ENCODE measurements at places on chromosomes 2 and 18.

GRCh38 chr2:240817496-240818292 lies 2.3 kb downstream of the KIF1A start:
- DNase-seq: no peak

DNA sequence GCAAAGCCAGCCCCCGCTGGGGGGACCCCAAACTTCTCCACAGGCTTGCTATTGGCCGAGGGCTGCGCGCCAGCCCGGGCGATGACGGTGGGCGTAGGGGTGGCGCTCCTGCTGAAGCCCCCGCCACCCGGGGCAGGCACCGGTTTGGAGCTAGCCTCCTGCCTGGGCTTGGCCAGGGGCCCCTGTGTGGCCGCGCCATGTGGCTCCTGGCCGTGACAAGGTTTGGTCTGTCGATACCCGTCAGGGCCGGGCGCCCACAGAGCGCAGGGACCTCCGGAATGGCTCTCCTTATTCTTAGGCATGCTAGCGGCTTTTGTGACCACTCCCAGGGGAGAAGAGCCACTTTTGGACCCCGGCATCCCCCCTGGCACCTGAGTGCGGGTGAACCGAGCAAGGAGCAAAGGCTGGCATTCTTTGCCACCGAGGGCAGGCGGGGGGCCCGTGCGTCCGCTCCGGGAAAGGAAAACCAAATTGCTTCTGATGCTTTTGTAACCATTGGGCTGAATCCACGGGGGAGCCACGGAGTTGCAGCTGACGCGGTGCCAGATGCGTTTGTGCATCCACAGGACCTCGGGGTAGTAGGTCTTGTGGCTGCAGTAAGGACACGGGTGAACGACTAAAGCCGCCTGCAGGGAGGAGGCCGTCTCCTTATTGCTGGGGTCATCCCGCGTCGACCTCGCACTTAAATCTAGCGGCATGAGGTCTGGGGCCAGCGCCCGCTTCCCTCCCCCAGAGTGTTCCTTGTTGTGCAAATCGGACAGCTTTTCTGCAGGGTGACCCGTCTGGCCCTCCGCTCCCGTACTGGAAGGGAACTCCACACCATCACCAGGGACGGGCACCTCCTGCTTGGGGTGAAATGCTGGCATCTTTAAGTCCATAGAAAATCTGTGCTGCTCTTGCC lies 115.6 kb downstream of the ZNF516 start:
- no peak for DNase-seq

- DNase-seq: no peak
Observed at GRCh38 chr2:8750221-8750620, 68.4 kb downstream of the ID2 start.

DNA sequence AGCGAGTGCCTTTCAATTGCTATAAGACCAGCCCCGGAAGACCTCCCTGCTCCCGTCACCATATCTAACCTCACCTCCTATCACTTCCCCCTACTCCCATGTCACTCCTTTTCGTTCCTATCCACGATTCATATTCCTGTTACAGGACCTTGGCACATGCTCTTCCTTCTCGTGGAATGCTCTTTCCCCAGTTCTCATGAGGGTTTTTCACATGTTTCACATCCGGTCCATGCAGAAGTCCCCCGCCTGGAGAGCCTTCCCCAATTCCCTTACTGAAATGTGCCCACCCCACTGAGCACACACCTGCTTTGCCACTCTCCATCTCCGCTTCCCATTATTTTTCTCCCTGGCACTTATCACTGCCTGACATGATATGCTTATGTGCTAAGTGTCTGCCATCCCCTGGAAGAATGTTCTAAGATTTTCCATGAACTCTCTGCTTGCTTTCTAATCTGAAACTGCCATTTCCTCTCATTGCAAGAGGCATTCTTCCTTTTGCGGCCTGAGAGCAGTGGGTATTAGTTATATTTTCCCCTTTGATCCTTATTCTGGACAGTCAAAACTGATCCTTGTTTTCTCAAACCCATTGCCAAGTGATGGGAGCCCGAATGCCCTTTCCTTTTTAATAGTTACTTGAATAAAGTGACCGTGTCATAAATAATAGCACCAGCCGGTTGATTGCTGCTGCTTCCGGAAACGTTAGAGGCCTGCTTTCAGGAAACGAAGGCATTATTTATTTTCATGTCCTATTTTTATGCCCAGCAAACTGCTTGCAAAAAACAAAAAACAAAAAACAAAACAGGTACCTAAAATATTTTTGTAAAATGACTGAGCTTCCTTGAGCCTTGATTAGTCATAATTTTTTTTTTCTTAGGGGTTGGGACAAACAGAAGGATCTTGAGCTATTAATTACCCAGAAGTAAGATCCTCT lies 127.9 kb downstream of the ZNF532 start:
- no peak for DNase-seq

- DNase-seq: no peak
Observed at GRCh38 chr2:163132850-163133249, 294.3 kb upstream of the KCNH7 start.

DNA sequence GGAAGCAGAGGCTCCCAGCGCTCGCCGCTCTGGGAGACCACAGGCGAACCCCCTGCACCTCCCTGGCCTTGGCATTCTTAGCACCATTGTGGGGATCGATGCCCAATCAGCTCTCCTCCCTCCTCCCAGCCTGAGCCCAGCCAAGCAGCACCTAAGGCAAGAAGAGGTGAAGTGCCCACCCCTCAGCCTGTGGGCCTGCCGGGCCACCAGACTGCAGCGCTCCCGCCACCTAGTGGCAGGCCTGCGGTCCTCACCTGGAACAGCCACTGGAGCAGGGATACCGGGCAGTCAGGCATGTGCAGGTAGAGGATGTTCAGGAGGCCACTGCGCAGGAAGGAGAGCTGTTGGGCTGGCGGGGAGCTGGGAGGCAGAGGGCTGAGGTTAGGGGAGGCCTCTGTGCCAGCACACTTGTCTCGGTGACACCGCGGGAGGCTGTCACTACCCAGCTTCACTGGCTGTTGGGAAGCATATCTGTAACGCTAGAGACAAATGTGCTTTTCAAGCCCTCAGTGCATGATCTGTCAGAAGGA lies 35.2 kb downstream of the FAM178B start:
- peak; percentile 57 for DNase-seq

GRCh38 chr2:42547014-42547413 lies 21.4 kb upstream of the MTA3 start:
- no peak for DNase-seq

GRCh38 chr2:235728800-235729556 lies 235.1 kb downstream of the AGAP1 start:
- no peak for DNase-seq

DNA sequence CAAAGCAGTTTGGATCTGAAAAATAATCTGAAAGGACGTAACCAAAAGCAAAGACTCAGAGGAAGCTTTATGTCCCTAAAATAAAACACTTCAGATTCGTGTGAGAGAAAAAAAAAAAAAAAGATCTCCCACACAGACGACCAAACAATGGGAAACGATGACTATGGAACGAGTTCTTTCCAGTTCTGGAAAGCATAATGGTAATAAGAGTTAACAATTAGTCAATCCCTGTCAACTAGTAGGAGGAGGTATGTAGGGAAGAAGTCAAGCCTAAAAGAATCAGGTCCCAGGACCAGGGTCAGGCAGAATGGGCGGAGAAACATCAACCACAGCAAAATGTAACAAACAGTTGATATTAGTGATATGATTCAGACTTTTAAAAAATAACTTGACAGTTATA lies 170.3 kb upstream of the SETBP1 start:
- no peak for DNase-seq

DNA sequence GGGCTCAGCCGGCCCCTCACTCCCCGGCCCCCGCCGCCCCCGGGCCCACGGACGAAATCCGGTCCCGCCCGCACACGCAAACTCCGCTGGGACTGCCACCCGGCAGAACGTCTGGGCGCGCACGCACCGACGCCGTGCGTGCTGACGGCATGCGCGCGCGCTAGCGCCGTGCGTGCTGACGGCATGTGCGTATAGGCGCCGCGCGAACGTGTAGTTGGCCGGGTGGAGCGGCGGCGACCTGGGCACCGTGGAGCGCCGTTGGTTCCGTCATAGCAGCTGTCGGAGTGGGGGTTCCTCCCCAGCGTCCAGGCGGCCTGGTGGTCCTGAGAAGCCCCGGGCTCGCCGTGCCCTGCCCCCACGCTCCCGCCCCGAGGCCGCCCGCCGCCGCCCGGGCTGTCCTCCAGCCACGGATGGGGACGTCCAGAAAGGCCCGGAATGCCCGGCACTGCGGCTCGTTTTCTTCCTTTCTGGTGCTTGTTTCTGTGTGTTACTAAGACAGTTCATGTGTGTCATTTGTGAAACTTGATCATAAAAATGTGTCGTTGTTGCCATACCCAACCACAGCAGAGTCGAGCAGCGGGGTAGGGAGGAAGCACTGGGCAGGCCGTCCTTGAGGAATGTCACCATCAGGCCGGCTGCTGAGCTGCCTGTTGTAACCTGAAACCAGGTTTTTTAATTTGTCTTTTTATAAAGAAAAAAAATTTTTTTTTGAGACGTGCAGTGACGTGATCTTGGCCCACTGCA lies at the start of gene TXNL4A:
TXNL4A (minus strand) TSS at position 113 of the 744 bp plus-strand sequence. CDS start 171 bp downstream, outside the sequence.
- DNase-seq: peak; percentile 72

DNA sequence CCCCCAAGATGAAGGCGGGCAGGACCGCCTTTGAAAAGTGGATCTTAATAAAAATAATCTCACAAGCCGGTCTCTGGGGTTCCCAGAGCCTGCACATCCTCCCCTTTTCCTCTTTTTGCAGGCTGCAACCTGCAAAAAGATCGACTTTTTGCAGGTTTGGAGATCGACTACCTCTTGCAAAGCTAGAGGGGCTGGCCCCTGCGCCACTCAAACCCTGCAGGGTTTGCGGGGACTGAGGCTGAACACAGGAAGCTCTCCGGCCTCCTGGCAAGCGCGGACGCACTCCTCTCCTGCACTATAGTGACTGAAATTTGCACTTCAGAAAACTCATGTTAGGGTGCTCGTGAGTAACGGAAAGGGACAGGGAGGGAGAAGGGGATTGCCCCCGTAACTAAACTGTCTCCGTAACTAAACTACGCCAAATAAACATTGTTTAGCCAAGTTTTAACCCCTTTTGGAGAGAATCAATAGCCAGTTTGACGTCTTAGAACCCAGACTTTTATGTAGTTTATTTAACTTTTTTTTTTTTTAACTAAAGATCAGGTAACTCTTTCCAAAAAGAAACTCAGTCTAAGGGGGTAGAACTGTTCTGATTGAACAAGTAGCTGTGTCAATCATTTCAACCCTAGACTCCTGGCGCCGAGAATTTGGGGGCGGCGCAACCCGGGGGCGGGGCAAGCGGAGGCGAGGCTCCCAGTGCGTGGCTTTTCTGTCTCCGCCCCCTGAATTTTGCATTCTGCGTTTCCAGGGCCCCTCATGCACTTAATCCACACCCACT lies 2.5 kb downstream of the IGFBP5 start:
- DNase-seq: peak; percentile 34

GRCh38 chr2:191051825-191052778 lies 38.1 kb upstream of the STAT1 start:
- no peak for DNase-seq

- no peak for DNase-seq
Observed at GRCh38 chr18:59432803-59433597, 73.9 kb upstream of the LMAN1 start.

DNA sequence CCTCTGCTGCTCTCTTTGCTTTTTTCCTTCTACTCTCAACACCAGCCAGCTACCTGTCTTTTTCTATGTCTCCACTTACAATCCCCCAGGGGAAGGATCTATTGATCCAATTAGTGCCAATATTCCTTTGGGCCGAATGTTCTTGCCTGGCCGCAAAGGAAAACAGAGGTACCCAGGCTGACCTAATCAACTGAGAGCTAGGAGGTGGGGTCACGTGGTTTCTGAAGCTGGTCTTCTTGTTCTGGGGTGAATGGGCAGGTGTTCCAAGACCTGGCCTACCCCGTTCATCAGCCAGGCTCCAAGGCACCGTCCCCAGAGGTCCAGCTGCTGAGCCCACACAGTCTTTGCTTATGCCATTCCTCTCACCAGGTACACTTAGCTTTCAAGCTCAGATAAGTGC lies 65.5 kb upstream of the EPAS1 start:
- DNase-seq: no peak

- DNase-seq: no peak
Observed at GRCh38 chr2:164671664-164672396, 50.5 kb upstream of the GRB14 start.

- no peak for DNase-seq
Observed at GRCh38 chr2:187581125-187581896, 27.1 kb upstream of the TFPI start.

- no peak for DNase-seq
Observed at GRCh38 chr2:45938649-45939511, 287.4 kb downstream of the PRKCE start.

GRCh38 chr2:216302981-216303676 lies 69.2 kb downstream of the MARCHF4 start:
- DNase-seq: no peak

- DNase-seq: no peak
Observed at GRCh38 chr18:38951633-38952032, 1386.0 kb upstream of the CELF4 start.

DNA sequence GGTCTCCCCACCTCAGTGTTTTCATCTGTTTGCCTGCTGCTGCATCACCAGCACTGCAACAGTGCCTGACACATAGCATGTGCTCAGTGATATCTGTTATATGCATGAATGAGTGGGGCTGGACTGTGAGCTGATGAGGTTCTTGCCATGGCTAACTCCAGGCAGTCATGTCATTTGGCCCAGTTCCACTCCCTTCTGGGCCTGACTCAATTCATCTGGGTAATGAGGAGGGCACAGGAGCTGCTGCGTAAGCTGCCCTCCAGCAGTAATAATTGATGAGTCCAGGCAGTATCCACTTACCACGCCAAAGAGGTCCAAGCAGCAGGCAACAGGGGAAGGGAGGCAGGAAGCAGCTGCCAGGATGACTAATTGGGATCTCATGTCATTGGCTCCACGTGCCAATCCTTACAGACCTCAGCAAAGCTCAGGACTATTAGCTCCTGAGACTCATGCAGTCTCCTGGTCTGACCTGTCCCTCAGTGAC lies 34.1 kb upstream of the MAT2A start:
- DNase-seq: no peak

GRCh38 chr2:161045726-161046125 lies 114.5 kb upstream of the TANK start:
- no peak for DNase-seq

GRCh38 chr2:240024766-240025165 lies 376 bp downstream of the NDUFA10 start:
- no peak for DNase-seq

DNA sequence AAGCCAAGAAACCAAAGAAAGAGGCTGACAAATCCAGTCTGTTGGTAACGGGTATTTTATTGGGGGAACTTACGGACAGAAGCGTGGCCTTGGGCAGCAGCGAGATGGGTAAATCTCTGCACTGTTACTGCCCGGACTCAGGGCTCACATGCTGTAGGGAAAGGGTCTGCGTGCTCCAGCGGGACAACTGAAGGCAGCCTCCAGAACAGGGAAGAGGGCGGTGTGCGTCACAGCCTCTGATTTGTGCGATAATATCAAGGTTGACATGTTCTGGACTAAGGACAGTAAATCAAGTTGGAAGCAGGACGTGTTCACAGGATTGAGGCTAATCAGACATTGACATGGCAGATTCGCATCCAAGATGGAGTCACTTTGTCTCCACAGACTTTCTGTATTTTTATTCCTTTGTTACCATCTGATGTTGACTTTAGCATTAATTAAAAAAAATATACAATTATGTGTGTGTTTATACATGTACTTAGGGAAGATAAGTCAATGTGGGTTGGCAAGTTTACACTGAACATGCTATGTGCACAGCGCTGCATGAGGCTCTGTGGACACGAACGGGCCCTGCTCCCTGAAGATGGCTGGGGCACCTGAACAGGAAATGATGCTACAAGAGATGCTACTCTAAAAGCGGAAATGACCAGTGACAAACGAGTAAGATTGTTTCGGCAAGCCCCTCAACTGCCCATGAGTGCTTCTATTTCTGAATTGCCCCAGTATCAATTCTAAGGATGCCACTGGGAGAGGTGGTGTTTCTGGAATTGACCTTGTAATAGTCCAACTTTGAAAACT lies 22.6 kb upstream of the DCDC2C start:
- no peak for DNase-seq

- DNase-seq: no peak
Observed at GRCh38 chr2:62785810-62786597, 80.5 kb downstream of the EHBP1 start.

Measured in stimulated activated CD8-positive, alpha-beta memory T cell treated with anti-CD3 and anti-CD28 coated beads, Interleukin-7, amount 100 ng/mL, for 1 hour (primary cell).